ENCODE measurements at places on chromosomes 6 and 20.
A peak's percentile ranks its signal among the peaks of the same experiment; 100 is the strongest.

DNA sequence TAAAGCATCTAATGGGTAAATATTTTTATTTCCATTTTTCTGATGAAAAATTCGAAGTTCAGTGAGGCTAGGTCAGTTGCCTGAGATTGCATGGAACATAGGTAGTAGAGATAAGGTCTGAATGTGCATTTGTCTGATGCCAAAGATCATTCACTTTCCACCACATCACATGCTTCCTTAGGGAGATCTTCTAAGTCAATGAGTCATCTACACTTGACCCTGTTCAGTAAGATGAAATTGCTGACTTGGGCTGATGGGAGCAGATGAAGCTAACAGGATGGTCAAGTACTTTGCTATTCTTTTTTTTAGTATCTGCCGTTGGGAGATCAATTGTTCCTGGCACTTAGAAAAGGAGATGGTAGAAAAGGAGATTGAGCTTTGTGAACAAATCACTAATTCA lies 511.3 kb downstream of the PHF3 start:
- DNase-seq: no peak

- DNase-seq: no peak
Observed at GRCh38 chr20:55472704-55473103, 532.6 kb downstream of the CBLN4 start.

- DNase-seq: no peak
Observed at GRCh38 chr6:27477318-27478013, 4.6 kb upstream of the ZNF184 start.

DNA sequence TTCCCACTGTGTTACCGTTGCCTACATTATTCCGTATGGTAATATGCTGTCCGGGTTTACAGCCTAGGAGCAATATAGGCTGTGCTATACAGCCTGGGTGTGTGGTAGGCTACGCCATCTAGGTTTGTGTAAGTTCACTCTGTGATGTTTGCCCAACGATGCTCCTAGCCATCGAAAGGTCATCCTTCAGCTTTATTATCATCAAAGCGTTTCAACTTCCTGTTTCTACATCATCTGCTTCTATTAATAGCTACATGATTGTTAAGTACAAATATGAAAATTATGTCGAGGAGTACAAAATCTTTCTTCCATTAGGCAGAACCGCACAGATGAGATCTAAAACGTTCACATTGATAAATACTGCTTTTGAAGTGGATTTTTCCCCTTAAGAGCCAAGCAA lies 69.9 kb downstream of the PPP1R14C start:
- no peak for DNase-seq

DNA sequence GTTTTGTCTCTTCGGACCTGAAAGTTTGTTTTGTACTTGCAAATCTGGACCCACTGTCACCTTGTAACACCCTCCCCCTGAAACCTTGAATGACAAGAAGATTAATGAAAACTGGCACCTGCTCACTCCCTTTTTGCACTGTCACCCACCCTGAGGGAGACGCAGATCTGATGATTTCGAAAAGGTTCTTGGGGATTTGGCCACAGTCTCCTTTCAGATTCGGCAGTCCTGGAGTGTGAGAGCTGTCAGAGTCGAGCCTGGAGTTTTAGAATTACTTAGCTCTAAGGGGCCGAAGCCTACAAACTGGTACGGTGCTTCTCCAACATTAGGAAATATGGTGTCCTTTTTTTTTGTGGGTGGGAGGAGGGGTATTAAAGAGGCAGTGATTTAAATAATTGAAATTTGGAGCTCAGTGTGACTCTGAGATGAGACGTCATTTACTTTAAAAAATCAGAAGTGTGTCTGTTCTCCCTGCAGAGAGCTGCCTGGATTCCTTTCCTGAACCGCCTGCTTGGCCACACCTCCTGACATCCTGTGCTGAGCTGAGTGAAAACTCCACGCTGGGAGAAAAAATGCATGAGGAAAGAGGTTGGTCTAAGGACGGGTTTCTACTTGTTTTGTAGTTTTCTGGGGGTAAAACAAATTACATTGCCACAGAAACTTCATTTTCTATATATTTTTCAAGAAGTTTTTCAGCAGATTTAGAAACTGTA lies 447.0 kb upstream of the CDH4 start:
- peak; percentile 76 for DNase-seq

- no peak for DNase-seq
Observed at GRCh38 chr20:2795451-2795850, 5.0 kb downstream of the CPXM1 start.

DNA sequence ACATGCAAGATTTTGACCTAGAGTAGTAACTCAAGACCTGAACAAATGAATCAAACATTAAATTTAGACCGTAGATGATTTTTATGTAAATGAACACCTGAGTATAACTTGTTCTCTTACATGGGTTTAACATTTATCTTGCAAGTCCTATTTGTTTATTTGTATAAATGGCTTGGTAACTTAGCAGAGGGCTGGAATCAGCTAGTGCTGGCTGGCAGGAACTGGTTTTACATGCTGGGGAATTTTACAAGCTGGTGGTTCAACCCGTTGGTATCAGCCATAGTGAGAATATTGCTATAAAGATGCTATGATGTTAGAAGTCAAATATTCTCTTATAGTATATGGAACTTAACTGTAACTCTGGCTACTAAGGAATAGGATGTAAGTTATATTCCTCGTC lies 8.9 kb downstream of the SLC22A2 start:
- no peak for DNase-seq

- DNase-seq: no peak
Observed at GRCh38 chr20:39277185-39277584, 315.0 kb downstream of the DHX35 start.

- DNase-seq: no peak
Observed at GRCh38 chr6:24125980-24126379, at the start of gene NRSN1. Gene NRSN1, plus strand, starts transcription at chr6:24126215. Its CDS starts 8,113 bp downstream, at chr6:24134328.

DNA sequence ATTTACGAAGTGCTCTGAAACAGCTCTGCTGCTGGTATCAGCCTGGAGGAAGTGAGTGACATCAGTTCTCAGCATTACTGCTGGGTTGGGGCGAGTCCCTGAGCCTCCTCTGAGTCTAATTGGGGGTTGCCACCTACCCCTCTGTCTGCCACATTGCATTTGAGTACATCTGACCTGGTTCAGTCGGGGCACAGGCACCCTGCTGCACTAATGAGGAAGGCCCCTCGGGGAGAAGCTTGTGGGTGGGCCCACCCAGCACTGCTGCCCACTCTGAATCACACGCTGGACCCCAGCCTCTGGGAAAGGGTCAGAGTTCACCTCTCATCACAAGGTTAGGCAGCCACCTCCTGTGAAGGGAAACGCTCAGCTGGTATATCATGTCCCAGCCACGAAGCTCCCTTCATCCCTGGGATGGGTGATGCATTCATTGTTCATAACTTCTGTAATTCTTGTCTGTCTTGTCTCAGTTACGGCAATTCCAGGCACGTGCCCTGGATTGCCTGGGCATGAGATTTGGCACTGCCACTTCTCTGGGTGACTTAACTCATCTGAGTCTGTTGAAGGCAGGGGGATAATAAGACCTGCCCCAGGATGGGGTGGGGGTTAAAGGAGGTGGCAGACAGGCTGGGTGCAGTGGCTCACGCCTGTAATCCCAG lies 13.3 kb downstream of the DNMT3B start:
- DNase-seq: no peak

DNA sequence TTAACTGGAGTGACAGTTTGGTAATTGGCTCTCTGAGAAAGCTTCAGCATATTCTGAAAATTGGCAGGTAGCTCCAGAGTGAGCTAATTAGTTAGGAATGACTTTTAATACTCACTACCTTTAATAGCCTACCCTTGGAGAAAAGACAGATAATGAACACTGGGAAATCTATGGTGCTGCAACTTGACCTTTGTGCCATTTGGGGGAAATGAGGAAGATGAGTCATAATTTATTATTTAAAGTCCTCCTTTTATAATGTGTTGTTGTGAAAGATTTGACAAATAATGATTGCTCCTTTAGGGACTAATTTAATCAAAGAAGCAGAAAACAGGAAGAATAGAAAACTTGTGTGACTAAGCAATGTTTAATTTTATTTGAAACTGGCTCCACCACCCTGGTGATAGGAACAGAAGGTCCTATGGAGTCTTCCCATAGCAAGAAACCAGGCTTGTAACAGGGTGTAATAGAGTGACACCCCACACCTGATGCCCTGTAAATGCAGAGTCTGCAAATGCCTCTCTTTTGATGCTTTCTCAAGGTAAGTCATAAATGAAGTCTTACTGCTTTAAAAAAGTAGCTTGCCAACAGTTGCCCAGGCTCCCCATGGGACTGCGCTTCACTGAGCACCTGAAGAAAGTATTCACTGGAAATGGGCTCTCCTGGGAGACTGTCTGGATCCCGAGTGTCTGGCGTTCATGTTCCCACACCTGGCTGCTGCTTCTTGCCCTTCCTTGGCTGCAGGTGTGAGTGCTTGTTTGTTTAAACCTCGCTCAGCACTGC lies 134.4 kb downstream of the LRRC1 start:
- DNase-seq: no peak

DNA sequence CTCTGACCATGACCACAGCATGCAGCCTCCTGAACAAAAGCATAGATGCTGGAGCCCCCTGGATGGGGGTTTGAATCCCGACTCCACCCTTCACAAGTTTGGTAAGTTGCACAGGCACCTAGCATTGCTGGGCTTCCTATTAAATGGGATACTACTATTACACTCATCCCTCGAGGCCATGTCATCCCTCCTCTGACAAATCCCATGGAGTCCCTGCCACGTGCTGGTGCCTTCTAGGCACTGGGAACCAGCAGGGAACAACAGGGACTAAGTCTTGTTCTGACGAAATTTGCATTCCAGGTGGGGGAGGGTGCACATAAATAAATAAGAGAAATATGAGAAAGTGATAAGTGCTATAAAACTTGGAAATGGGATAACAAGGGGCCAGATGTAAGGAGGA lies 15.3 kb upstream of the SIRPA start:
- no peak for DNase-seq

DNA sequence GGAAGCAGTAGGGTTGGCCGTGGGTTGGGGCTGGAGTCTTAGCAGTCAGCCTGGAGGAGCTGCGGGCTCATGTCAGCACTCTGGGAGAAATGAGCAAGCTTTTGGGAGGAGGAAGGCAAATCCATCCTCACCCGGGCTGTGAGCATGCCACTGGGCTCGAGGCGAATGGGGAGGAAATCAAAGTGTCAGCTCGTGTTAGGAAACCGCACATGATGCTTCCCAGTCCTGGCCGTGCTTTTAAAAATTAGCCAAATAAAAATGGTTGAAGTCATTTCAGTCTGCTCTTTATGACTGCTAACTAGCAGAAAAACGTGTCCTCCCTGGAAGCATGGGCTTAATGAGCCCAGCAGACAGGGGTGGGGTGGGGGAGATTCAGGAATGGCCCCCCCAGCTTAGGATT lies 98.1 kb downstream of the NFATC2 start:
- no peak for DNase-seq

DNA sequence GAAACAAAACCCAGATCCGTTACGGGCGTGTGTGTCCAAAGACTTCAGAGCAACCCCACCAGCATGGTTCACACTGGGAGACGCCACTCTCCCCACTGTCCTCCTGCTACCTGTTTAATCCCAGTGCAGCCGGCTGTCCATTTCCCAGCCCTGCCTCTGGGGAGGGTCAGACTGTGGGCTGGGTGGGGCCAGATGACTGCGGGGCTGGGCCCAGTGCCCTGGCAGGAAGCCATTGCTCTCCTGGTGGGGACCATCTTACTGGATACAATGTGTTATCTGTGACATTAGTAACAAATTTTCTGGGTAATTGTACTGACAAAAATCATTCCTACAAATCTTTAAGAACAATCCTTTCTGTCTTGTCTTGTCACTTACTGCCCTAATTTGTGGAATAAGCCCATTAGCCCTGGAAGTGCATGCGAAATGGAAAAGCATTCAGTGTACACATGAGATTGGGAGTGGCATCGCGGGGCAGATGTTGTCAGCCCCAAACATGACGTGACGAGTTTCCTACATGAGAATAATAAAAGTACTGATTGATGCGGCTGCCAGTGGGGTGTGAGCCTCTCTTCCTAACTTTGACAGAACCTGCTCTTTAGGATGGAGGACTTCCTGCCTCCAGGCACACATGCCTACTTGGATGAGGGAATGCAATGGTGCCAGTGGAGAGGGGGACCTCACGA lies 37.9 kb upstream of the PCMTD2 start:
- DNase-seq: no peak

GRCh38 chr6:136070815-136071214 lies 179.3 kb downstream of the MTFR2 start:
- no peak for DNase-seq

GRCh38 chr6:115133790-115134189 lies 791.0 kb upstream of the HS3ST5 start:
- no peak for DNase-seq

DNA sequence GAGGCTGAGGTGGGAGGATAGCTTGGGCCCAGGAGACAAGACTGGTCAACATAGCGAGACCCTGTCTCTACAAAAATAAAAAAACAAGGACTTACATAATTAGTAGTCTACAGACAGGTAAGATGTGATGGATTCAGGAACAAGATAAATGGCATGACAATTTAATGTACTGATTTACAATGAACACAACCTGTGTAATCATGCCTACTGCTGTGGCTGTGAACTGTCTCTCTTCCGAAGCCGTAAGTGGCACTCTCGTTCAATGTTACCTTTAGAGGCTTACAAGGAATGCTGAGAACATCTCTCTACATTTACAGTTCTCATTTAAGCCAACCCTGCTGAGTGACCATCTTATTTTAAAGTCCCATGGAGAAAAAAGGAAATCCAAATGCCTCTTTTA lies 134.8 kb upstream of the PRDM1 start:
- no peak for DNase-seq

DNA sequence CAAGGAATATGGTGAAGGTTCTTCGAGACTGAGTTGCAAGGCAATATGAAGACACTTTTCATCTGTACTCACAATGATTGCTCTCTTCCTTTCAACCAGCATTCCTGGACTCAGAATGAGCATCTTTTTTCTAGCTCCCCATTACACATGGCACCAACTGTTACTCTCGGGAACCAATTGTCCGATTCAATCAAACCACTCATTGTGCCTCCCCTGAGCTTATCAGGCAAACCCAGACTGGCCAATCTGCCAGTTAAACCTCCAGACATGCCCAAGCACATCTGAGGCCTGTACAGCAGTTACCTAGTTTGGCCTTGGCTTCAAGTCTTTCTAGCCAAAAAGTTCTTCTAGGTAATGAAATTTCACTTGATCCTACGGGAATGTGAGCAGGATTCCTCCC lies 164.1 kb downstream of the ID4 start:
- DNase-seq: no peak

GRCh38 chr20:23391707-23392310 lies 29.5 kb downstream of the NAPB start:
- no peak for DNase-seq

DNA sequence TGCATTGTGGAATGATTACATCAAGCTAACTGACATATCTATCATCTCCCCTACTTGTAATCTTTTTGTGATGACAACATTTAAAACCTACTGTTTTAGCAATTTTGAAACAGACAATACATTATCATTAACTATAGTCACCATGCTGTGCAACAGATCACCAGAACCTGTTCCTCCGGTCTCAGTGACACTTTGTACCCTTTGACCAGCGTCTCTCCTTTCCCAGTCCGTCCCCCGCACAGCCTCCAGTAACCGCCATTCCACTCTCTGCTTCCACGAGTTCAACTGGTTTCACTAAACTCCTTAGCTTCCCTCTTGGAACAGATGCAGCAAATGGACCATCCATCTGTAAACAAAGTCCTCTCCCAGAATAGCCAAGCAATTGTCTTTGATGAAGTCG lies 21.8 kb downstream of the LRP11 start:
- DNase-seq: no peak

GRCh38 chr20:1491281-1491840 lies at the start of gene SIRPB2:
Gene SIRPB2, minus strand, starts transcription at chr20:1491420. Its CDS starts 61 bp downstream, at chr20:1491359.
- peak; percentile 18 for DNase-seq

Measured in muscle of back (tissue), 13 donors.